ENCODE measurements at places on chromosomes 12 and 14. TPM values are rescaled to one million over a fixed set of nuclear protein-coding genes. Genes with fewer than 3 reads are reported as not detected.
A peak's percentile ranks its signal among the peaks of the same experiment; 100 is the strongest.

DNA sequence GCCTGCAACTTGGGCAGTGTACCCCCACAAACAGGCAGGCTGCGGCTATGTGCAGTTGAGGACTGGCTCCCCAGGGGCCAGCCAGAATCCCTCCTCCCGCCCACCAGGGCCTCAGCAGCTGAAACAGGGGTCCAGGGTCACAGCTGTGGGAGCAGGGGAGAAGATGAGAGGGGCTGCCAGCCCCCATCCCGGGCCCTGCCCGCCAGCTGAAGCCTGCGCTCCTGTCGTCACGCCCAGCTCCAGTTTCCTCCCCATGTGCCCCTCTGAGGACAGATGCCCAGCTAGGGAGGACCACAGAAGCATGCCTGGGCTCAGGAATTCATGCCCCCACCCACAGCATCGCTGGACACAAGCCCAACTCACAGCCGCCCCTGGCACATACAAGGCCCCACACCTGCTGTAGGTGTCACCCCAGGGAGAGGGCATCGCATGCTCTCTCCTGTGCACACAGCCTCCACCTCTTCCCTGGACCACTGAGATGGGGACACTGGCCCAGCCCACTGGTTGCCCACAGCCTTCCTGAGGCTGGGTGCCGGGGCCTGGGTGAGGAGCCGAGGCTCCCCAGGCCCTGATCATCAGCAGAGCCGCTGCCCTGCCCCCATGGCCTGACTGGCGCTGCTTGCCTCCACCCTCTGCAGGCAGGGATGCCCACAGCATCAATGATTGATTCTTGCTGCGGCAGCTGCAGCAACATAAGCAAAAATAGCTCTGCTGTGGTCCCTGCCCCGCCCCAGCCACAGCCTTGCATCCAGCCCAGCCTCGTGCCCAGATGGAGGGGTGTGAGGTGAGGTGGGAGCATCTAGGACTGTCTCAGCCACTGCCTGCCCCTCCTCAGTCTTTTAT is 3.7 kb upstream of the CLBA1 start:
- DNase-seq: no peak

GRCh38 chr14:100903134-100903468 is 421 bp downstream of the RTL1 start:
- no peak for DNase-seq

DNA sequence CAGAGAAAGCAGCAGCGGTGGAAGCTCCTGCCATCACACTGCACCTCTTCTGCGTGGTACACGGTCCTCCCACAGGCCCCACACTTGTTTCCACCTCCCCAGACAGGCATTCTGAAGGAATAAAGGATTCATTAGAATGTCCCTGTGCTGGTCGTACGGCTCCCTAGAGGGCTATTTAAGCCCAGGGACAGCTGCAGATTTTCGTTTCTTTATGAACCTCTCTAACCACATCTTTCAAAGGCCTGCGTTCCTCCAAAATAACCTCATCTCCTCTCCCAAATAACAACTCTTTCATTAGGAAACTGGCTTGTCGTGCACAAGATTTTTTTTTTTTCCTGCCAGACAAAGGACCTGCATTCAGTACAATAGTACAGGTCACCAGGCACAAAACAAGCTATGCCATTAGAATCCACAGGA is 12.7 kb downstream of the CSRP2 start:
- no peak for DNase-seq

DNA sequence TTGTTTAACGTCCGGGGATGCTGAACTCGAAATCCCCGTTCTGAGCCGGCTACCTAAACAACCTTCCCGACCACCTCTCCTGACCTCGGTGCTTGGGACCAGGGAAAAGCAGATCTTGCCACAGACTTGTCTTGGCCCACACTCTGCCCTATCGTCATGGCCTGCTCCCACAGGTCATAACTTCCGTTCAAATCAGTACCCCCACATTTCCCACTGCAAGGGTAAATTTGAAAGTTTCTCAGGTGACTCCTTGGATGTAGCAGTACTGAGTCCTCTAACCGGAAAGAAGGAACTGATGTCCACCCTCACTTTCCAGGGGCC is 612 bp upstream of the RBM23 start:
- DNase-seq: no peak

DNA sequence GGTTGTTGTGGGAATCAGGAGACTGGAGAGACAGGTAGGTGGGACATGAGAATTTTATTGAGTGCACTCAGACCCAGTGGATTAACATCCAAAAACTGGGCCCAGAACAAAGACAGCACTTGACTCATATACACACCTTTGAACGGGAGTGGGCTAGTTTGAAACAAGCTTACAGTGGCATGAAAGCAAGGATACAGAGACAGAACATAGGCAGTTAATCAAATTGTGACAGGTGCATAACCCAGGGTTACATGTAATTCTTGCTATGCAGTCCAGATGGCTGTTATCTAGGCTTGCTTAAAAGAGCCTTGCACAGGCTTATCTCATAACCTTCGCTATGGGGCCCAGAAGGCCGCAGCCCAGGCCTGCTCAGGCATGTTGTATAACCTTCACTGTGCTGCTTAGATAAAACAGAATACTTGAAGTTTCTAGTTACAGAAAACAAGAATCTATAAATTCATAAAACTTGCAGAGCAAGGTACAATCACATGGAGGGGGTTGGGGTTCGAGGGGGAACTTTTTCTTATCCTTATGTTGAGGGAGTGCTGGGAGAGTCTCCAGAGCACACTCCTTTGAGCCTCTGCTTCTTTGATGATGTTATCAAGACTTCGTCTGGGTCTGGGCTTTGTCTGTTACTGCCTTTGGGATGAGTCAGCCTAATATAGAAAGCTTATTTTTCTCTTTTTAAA is 81.7 kb downstream of the TNFAIP2 start:
- DNase-seq: no peak

- DNase-seq: no peak
Measured at GRCh38 chr12:92847368-92847767, 81.7 kb downstream of the EEA1 start.

GRCh38 chr12:84911271-84912197 is 1.1 kb downstream of the SLC6A15 start:
- peak; percentile 55 for DNase-seq

DNA sequence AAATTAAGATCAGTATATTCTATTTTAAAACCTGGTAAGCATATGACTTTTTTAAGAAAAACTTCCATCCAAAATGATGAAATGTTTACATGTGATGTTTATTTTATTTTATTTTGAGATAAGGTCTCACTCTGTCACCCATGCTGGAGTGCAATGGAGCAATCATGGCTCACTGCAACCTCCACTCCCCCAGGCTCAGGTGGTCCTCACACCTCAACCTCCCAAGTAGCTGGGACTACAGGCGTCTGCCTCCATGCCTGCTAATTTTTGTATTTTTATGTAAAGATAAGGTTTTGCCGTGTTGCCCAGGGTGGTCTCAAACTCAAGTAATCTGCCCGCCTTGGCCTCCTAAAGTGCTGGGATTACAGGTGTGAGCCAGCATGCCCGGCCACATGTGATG is 141.8 kb downstream of the ZFP36L1 start:
- no peak for DNase-seq

DNA sequence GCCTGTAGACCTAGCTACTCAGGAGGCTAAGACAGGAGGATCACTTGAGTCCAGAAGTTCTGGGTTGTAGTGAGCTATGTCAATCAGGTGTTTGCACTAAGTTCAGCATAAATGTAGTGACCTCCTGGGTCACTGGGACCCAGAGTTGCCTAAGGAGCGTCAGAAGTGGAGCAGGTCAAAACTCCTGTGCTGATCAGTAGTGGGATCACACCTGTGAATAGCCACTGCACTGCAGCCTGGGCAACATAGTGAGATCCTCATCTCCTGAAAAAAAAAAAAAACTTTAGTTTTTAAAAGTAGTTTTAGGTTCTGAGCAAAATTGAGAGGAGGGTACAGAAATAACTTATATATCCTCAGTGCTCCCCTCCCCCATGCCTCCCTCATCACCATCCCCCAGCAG is 42.2 kb downstream of the MRPL42 start:
- DNase-seq: no peak

GRCh38 chr12:27968972-27969623 is 3.4 kb downstream of the PTHLH start:
- DNase-seq: no peak

DNA sequence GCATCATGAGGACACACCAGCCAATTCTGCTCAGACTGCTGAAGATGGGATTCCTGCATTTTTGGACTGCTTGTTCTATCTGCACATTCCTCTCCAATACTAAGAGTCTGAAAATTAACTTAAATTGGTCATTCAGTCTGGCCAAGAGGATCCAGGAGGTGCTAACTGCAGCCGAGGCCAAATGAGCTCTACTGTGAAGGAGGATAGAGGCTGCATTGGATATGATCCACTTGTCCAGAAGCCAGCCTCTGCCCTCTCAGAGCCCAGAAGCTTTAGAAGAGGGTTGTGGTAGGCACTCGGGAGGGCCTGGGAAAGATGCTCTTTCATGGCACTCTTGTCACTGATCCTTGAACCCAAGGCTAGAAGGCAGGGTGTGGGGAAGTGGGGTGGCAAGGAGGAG is 37.1 kb upstream of the PLEK2 start:
- DNase-seq: no peak

- DNase-seq: no peak
Measured at GRCh38 chr14:102768223-102769048, 8.8 kb upstream of the TRAF3 start.

DNA sequence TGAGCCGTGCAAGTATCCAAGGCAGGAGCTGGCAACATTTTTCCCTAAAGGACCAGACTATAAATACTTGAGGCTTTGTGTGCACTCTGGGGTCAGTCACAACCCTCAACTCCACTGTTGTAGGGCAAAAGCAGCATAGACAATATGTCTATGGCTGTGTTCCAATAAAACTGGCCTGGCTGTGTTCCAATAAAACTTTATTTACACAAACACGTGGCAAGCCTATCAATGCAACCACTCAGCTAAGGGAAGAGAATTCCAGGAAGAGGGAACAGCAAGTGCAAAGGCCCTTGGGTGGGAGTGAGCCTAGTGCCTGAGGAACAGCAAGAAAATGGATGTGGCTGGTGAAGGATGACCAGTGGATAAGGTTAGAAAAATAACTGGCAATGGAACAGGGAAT is 11.3 kb upstream of the FAM181A start:
- DNase-seq: no peak

- DNase-seq: no peak
Measured at GRCh38 chr12:91053951-91054715, 3.7 kb downstream of the KERA start.

DNA sequence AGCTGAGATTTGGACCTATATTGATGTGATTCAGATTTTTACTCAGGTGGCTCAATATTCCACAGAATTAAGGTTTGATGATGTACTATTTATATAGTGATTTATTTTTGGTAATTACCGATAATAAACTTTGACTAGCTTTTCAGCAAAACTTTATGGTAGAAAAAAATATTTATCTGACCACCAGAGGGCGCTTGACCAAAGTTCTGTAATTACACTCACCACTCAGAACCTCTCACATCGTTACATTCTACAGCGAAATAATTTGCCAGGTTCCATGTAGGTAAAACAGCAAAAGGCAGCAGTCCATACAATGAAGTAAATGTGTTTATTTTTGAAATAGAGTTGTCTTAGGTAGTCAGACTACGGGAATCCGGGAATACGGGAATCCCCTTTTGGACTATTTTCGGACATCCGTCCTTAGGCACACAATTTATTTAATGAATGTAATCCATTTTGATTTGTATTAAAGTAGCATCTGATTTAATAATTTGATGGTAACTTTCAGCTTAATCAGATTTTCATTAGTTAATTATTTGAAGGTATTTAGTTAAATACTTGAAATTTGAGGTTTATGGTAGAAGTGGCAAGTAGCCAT is 143.0 kb upstream of the DDHD1 start:
- peak; percentile 47 for DNase-seq

GRCh38 chr12:117684471-117684870 is 284.3 kb downstream of the KSR2 start:
- DNase-seq: no peak

DNA sequence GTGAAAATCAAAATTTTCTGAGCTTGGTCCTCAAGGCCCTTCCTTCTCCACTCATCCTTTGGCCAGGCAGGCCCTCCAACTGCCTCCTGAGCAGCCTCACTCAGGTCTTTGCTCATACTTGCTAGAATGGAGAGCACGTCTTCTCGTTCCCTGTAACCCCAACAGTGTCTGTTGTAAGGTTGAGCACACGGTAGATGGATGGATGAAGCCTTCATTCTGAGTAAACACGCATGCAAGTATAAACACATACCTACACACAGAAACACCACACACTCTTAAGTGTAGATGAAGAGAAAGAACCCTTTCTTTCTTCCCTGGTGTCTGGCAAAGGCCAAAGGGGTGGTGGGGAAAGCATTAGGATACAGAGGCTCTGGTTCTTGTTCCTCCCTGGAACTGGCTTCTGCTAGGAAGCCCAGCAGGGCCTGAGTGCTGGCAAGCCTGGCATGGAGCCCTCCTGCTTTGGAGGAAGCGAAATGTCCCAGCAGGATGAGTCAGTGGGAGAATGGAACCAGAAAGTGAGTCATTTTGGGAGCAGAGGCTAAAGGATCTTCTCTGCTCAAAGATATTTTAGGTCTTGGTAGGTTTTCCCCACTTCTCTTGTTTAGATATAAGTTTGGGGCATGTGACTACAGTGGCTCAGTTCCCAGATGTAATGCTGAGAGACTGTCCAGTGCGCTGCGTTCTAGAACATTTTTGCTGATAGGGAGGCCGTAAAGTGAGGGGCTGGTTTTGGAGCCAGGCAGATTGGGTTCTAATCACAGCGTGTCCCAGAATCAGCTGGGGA is 127.4 kb downstream of the CACNA1C start:
- no peak for DNase-seq

GRCh38 chr14:97777622-97778355 is 980.6 kb downstream of the VRK1 start:
- DNase-seq: no peak

DNA sequence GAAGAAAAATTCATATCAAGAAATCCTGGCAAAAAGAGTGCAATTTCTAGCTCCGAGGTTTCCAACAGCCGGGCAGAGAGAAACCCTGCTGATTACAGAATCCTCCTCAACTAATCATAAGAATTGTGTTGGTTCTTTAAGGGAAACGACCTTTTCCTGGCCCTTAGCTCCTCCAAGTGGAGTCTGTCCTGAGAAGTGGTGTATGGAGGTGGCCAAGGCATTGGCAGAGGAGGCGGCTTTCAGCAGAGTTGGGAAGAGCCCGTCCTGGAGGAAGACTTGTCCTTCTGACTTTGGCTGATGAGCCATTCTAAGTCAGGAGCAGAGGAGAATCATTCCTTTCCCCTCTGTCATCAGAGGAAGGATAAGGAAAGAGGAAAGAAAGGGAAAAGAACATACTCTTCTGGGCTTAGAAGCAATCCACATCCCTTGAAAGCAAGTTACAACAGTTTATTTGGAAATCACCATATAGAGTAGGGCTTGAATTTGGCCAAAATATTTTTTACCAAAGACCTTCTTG is 46.5 kb upstream of the PTCSC3 start:
- DNase-seq: no peak

GRCh38 chr12:66808606-66809005 is 129.7 kb upstream of the GRIP1 start:
- DNase-seq: no peak

GRCh38 chr12:24721191-24721590 is 227.7 kb downstream of the BCAT1 start:
- DNase-seq: no peak

The DIO2 gene
- 1.1 TPM for total RNA-seq

The RPS26 gene
- total RNA-seq: 28.8 TPM

The IFNG gene
- total RNA-seq: not detected

The AGAP2 gene
- total RNA-seq: 2.7 TPM

The SLC17A8 gene
- total RNA-seq: 2.6 TPM

The SERPINA3 gene
- 43.9 TPM for total RNA-seq

All from mucosa of descending colon (tissue), 3 donors.